ENCODE measurements at places on chromosomes 16 and 17.
A peak's percentile ranks its signal among the peaks of the same experiment; 100 is the strongest.

DNA sequence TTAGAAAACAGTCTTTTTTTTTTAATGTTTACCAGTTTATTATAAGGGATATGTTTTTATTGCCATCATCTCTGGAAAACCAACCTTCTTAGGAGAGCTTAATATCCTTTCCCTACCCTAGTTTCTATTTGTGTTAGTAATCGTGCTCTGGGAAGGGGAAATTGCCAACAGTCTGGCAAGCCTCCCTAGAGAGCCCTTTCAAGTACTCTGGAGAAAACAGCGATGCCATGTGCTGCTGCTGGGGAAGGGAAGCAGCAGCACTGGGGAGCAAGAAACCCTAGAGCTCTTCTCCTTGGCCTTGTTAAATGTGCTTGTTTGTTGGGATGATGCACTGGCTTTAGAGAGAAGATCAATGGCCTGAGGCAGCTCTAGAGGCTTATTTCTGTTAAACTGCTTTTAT lies 10.3 kb downstream of the RETREG3 start:
- ATAC-seq = no peak

- ATAC-seq = peak; percentile 60
These were observed 51.0 kb upstream of the CRISPLD2 start for GRCh38 chr16:84768808-84769197.

GRCh38 chr16:66344533-66345145 lies 21.9 kb upstream of the CDH5 start:
- peak; percentile 58 for ATAC-seq

GRCh38 chr16:9644258-9644657 lies 538.0 kb downstream of the GRIN2A start:
- no peak for ATAC-seq

DNA sequence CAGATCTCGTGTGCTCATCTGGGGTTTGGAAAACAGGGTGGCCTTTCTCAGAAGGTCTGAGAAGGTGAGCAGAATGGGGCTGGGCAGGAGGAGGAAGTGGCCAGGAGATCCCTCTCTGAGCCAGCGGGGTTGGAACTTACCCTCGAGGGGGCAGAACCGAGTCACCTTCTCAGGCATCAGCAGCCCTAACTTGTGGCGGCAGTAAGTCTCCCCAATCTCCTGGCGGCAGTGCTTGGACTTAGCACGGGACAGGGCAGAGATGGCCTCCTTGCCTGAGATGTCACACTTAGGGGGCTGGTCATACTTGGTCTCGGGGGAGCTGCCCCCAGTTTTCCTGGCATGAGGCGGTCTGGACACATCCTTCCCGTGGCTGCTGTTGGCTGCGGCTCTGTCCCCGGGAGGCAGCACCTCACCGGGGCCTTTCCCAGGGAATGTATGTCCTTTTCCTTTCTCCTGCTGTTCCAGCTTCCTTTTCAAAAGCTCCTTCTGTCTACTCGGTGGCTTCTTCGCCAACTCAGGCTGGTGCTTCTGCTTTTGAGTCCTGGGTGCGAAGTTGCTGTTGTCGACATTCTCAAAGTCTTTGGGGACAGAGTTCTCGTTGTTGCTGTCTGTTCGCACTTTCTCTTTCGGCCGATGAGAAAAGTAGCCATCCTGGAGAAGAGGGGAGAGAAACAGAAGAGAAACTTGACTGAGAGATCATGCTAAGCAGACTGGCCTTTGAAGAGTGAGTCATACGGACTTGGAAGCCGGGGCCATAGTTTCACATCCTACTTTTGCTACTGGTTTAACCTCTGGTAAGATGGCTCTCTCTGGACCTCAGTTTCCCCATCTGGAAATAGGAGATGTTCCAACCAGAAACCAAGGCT lies 211.7 kb downstream of the XYLT1 start:
- ATAC-seq = no peak

- ATAC-seq = no peak
These were observed at the start of gene GSG1L2 for GRCh38 chr17:9821921-9822320. Gene GSG1L2, minus strand, starts transcription at chr17:9822079. Its CDS starts 8 bp downstream, at chr17:9822071.

GRCh38 chr16:19697756-19698318 lies 20.2 kb downstream of the KNOP1 start:
- ATAC-seq = no peak

GRCh38 chr17:46039592-46040186 lies 40.6 kb downstream of the STH start:
- no peak for ATAC-seq

DNA sequence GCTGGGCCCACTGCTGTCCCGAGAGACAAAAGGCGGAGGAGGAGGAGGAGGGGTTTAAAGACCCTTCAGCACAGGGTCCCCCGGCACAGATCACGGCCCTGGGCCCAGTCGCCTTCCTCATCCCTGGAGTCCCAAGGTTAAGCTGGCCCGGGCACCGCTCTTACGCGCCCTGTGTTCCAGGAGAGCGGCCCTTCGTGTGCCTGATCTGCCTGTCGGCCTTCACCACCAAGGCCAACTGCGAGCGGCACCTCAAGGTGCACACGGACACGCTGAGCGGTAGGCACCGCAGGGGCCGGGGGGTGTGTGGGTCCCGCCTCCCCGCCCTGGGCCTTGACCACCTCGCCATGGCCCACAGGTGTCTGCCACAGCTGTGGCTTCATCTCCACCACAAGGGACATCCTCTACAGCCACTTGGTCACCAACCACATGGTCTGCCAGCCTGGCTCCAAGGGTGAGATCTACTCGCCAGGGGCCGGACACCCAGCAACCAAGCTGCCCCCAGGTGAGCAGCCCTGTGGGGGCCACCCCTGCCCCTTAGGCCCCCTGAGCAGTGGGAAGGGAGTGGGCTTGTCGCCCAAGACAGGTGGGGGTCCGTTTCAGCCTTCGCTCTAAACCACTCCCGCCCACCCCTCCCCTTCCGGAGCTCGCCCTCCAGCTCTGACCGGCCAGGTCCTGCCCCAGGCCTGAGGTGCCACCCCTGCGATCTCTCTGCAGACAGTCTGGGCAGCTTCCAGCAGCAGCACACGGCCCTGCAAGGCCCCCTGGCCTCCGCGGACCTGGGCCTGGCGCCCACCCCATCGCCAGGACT lies 37.6 kb upstream of the ZC3H18 start:
- no peak for ATAC-seq

All from SK-N-SH treated with all-trans-retinoic acid at 6 μM for 48 hours (cell line).